ENCODE measurements at places on chromosomes 12 and 14.
A peak's percentile ranks its signal among the peaks of the same experiment; 100 is the strongest.

DNA sequence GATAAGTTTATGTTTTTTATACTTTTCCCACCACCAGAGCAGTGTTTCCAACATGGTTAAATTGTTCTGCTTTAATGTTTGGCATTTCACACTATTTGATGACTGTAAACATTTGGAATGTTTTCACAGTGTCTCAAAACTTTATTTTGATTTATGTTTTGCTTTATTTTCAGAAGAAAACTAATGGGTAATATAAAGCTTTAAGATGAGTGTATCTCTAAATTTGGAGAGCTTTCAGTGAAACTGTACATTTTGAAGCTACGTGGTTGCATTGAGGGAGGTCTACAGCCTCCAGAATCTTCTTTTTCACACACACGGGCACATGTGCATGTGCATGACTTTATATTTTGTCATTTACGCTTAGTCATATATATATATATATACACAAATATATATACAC is 10.7 kb downstream of the BICD1 start:
- no peak for DNase-seq

DNA sequence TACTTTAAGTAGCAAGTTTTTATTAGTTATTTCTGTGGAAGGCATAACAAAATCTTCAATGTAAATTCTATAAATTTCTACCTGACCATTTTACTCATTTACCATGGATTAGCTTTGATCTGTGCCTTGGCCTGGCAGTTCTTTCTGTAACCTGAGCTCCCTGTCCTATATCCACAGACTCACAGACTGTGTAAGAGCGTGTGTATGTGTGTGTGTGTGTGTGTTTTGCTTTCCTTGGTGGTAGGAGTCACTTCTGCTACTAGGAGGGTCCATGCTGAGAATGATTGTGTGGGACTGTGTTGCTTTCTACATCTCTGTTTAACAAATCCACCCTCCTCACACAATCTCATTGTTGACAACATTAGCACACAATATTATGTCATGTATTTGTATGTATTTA is 221.2 kb upstream of the PELI2 start:
- DNase-seq = no peak

DNA sequence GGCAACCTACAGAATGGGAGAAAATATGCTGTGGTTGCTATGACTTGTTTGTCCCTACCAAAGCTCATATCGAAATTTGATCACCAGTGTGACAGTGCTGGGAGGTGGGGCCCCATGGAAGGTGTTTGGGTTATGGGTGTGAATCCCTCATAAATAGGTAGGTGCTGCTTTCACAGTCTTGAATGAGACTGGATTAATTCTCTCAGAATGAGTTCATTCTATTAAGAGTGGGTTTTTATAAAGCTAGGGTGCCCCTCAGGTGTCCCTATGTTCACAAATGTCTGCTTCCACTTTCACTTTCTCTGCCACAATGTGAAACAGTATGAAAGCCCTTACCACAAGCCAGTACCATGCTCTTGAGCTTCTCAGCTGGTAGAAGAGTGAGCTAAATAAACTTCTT is 133.5 kb downstream of the CPNE8 start:
- DNase-seq = peak; percentile 29

DNA sequence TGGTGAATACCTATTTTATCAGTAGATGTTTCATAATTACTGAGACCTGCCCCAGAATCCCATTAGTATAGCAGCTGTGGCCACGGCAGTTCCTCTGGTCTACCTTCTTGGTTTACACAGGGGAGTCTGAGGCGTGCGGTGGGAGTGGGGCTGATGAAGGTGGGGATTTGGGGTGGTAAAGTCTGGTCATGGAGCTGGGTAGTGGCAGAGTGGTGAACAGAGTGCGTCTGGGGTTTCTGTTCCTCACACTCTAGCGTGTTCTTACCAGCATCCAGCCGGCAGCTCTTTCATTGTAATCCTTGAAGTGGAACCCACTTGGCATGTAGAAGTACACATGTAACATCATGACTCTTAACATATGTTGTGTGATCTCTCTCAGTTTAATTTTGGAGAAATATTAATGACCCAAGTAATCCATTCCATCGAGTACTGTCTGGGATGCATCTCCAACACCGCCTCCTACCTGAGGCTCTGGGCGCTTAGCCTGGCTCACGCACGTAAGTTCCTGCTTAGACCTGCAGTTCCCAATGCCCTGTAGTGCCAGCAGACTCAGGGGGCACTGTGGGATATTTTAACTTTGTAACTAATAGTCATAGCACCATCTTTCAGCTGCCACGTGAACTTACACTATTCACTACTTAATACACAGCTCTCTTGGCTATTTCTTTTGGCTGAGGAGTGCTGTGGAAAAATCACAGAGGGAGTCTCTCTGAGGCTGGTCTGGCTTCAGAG is 7.9 kb upstream of the DNAH10 start:
- DNase-seq = no peak

GRCh38 chr14:54200726-54201125 is 196.1 kb upstream of the CDKN3 start:
- no peak for DNase-seq

DNA sequence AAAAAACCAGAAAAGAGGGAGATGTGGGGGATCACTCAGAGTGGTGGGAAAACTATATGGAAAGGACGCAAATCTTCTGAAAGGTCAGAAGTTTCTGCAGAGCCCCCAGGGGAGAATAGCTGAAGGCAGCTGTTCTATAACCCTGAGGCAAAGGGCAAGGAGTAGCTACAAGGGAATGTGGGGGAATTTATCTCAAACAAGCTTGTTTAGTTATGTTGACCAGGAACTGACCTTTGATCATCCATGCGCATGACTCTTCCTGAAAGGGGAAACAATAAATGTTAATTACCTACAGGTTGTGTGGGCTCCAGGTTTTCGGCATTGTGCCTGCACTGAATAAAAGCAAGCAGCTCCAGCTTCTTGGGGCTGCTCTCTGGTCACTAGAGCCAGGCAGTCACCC is 968.5 kb downstream of the AACS start:
- DNase-seq = no peak

DNA sequence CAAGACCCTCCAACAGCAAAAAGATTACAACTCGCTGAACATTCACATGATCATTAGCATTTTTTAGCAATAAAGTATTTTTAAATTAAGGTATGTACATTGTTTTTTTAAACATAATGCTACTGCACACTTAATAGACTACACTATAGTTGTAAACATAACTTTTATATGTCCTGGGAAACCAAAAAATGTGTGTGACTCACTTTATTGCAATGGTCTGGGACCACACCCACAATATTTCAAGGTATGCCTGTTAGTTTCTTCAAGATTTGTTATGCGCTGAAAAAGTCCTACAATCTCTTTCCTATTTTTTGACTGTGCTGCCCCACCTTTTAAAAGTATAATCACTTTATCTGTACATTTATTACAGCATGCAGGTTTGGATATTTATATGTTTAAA is 30.4 kb upstream of the PCNX4 start:
- no peak for DNase-seq

DNA sequence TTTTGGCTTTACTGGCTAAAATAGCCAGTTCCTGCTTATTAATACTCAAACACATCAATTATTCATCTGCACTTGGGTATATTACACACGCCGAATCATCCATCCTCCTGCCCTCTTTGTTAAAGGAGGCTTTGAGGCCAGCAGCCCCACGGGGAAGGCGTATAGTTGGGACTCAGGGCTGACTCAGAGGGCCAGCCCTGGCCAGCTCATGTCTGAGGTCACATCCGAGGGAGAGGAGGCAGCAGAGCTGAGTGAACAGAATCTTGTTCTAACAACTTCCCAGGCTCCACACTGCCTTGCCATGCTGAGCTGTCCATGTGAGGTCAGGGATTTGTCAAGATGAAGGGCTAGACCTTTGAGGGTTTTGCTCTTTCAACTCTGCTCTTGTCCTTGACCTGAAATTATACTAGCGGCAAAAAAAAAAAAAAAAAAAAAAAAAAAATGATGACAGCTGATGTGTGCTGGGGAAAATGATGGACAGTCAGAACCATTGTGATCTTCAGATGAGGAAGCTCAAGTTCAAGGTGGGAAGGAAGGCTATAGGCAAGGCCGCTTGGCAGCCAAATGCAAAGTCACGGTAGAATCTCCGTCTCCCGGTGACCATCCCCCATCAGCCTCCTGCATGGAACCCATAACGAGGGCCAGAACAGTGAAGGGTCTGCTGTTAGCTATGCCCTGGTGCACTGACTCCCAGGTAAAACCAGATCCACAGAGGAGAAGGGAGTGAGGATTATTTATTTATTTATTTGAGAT is 12.5 kb upstream of the MARK3 start:
- no peak for DNase-seq

DNA sequence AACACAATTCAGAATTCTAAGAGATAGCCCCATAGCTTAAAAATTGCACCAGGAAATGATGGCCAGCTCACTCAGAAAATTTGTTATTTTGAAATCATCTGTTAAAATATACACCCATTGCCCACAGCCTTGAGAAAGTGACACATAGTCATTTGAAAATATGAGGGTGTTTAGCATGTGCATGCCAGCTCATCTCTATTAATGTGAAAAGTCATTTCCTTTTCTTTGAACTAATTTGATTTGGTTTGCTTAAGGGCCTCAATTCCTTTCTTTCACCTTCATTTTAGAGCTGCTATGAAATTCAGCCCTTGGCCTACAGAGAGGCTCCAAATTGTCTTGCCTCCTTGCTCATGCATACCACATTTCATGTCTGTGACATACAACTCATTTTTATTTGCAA is 241.4 kb downstream of the PHLDA1 start:
- DNase-seq = no peak

- no peak for DNase-seq
Observed at GRCh38 chr14:86722612-86723253, 1192.8 kb downstream of the FLRT2 start.

DNA sequence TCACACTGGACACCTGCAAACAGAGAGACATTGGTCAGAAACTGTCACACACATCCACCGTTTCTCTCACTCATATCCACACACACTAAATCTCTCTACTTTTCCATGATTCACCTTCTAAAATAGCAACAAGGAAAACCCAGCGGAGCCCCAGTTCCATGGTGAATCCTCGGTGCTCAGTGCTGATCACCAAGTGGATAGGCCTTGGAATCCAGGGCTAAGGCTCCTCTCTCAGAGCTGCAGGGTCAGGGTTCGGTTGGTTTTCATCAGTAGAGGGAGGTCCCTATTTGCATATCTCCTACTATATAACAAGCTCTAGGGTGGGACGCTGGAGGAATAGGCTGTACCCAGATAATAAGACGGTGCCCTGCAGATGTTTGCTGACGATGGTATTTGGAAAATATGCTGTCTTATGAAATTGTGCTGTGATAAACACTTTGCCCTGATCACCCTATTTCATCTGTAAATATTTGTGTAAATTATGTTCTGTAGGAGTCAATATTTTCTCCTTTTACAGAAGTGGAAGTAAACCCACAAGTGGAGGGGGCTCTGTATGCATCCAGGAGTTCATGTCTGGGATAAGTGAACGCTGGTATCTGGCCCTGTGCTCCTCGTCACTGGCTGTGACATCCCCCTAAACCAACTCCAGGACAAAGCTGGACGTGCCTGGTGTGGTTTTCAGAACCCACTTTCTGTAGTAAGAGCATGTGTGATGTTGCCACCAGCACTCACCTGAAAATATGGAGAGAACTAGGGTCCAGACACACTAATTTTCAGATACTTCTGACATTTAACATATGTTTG is 709.2 kb downstream of the TMEM121 start:
- peak; percentile 37 for DNase-seq

GRCh38 chr12:46160101-46160980 is 108.5 kb downstream of the SLC38A1 start:
- no peak for DNase-seq

DNA sequence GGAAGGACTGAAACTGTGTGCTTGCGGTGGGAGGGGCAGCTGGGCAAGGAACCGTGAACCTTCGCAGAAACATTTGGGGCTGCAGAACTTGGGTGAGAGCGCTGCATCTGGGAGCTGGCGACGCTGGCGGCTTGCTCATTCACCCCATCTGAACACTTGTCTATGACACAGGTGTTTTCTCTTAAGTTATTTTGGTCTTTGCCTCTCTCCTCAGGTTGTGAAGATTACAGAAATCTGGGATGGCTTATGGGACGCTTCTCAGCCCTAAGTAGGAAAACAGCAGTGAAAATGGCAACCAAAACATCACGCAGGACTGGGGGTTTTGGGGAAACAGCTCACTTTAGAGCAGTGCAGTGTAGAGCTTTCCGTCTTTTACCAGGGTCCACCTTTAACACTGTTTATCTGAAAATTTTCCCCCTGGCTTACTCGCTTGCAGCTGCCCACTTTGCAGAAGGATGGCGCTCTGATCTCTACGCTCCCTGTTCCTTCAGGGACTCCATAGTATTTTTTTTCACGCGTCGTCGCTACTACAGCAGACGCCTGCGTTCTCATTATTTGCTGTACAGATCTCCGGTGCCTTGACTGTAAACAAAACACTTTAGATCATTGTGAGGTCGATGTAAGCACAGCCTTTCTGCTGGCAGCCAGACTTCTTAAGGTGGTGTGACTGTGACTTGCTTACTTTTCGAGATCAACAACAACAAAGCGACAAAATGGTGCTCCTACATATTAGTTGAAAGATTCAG is 2.7 kb upstream of the CDKN1B start:
- peak; percentile 72 for DNase-seq

GRCh38 chr12:2335513-2335912 is 282.7 kb downstream of the CACNA1C start:
- no peak for DNase-seq

GRCh38 chr14:51095854-51096823 is 1.2 kb upstream of the TRIM9 start:
- DNase-seq = no peak

GRCh38 chr12:97142737-97143410 is 235.8 kb downstream of the NEDD1 start:
- no peak for DNase-seq
